ENCODE measurements at places on chromosomes 16 and 17.

GRCh38 chr17:82799591-82799990 is 40.2 kb downstream of the ZNF750 start:
- DNase-seq = no peak

- DNase-seq = no peak
These were observed 16.6 kb upstream of the ATP6V0C start for GRCh38 chr16:2497116-2497630.

DNA sequence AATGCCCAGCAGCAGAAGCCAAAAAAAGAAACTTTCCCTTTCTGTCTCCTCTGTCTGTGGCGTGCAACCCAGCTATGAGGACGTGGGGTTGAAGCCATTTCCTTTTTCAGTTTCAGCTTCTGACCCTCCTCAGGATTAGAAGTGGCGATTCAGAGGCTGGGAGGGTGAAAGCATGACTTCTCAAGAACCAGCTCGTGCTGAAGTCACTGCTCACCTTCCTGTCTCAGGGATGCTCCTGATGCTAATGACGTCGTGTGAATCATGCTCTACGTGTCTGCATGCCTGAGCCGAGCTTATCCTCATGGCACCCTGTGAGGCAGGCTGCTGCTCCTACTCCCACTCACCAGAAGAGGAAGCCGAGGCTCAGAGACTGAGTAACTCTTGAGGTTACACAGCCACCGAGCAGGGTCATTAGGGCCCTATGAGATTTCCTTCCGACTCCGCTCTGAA is 5.7 kb upstream of the LPO start:
- DNase-seq = no peak

DNA sequence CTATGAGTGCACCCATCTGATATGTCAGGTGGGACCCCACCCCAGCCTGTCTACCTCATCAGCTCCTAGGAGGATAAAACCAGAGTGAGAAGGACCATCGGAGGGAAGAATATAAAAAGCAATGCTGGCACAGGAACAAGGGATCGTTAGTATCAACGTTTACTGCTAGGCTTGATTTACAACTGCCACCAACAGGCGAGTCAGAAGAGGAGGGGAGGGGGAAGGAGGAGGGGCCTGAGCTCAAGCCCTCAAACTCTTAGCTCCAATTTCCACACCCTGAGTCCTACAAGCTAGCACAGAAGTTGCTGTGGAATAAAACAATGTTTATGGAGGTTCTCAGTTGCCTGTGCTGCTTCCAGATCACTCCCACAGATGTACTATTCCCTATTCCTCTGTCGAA is 234.5 kb downstream of the C16orf78 start:
- peak; percentile 45 for DNase-seq

GRCh38 chr17:77899498-77899897 is 59.0 kb upstream of the TNRC6C start:
- no peak for DNase-seq

GRCh38 chr17:50675627-50676026 is 32.1 kb downstream of the ANKRD40 start:
- DNase-seq = no peak

DNA sequence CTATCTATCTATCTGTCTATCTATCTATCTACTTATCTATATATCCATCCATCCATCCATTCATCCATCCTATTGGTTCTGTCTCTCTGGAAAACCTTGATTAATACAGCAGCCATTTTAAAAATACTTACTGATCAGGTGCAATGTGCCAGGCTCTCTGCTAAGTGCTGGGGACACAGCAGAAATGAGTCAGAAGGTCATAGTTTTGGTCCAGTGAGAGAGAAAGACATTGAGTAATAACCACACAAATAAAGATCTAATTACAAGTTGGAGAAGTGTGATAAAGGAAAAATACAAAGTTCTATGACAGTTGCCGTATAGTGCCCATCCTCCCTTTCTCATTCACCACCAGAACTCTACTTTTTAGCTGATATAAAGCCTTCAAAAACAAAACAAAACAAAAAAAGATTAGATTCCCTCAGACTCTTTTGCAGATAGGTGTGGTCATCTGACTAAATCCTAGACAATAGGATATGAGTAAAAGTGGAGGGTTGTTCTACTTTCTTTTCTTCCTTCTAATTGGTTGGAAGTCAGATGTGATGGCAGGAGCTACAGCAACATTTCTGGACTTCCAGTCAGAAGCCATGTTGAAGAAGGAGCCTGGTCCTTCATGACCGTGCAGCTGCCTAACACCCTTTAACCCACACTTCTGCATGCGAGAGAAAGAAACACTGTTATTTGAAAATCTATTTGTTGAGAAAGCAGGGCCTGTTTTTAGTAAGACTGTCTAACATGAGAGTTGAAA is 72.0 kb upstream of the TOX3 start:
- DNase-seq = no peak

- no peak for DNase-seq
These were observed 18.2 kb downstream of the PAFAH1B1 start for GRCh38 chr17:2611627-2612026.

DNA sequence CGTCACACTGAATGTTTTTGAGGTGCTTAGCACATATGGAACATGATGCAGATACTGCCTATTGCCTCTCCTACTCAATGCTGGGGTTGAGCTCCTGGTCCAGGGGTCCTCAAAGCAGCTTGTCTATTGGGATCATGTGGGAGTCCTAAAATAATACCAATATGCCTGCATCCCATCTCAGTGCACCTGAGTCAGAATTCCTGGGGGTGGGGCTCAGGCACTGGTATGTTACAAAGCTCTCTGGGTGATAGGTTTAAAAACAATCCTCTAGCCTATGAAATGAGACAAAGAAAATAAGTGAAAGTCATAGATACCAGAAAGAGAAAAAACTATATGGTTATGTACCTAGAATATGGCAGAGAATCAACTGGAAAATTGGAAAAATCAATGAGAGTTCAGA is 156.6 kb upstream of the NLRP1 start:
- DNase-seq = no peak

GRCh38 chr16:29862884-29863668 is at the start of gene CDIPT:
Gene CDIPT (minus strand): TSS chr16:29863226. CDS start chr16:29862857, 369 bp downstream.
- DNase-seq = peak; percentile 93

- no peak for DNase-seq
These were observed 23.5 kb downstream of the MYO19 start for GRCh38 chr17:36511216-36511615.

GRCh38 chr16:75263963-75264445 is 12.6 kb upstream of the BCAR1 start:
- no peak for DNase-seq

- DNase-seq = no peak
These were observed 65.4 kb downstream of the RBFOX3 start for GRCh38 chr17:79545251-79546005.

- peak; percentile 13 for DNase-seq
These were observed 15.9 kb upstream of the FBXO47 start for GRCh38 chr17:38982858-38983746.

DNA sequence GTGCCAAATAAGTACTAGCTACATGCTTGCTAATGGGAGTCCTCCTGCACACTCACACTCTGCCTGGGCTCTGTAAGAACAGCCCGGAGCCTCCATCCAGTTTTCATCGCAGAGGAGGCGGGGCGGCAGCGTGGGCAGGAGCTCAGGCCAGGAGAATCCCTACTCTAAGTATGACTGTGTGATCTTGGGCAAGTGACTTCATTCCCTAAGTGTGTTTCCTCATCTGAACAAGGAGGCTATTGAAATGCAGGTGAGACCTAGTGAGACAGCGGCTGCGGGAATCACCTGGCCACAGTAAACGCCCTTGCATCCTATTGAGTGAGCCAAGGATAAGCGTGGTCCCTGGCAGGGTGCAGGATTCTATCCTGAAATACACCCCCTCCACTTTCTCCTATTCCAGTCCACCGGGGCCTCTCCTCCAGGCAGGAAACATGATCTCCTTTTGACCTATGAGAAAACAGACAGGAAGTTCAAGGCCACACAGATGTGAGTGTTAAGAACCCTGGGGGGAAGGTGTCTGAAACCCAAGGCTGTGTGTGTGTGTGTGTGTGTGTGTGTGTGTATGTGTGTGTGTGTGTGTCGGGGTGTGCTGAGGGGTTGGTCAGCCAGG is 5.2 kb upstream of the RAI1 start:
- no peak for DNase-seq

DNA sequence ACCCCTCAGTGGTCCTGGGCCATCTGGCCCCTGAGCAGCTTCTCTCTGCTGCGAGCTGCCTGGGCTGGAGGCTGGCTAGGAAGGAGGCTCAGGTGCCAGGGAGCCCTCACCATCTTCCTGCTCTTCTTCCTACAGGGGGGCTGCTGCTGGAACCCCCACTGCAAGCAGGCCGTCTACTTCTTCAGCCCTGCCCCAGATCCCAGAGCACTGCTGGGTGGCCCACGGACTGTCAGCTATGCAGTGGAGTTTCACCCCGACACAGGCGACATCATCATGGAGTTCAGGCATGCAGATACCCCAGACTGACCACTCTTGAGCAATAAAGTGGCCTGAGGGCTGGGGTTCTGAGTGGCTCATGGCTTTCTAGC is 46.1 kb downstream of the PRMT7 start:
- DNase-seq = no peak

- peak; percentile 74 for DNase-seq
These were observed 11.0 kb upstream of the DPEP1 start for GRCh38 chr16:89602273-89602951.

DNA sequence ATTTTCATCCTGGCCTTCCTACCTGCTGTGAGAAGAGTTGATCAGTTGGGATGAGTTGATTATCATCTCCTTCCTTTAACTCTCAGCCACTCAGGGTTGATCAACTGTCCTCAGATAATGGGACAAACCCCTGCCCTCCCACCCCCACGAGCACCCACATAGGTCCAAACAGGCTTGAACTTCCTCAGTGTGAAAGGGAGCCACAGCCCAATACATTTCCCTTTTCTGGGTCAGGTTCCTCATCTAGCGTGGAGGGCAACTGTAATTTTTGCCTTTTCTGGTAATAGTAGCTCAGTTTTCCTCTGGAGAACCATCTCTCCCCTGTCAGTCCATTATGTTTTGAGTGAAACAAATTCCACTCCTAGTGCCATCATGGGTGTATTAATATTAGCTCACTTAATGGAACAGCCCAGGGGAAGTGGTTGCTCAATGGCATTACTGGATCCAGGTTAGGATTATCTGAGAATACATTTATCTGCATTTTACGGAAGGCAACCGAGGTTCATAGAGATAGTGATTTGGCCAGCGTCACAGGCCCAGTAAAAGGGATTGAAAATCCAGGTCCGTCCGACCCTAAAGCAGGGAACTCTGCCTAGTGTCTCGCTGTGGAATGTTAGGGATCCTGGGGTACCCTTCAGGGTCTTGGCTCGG is 476 bp upstream of the LPCAT2 start:
- DNase-seq = no peak

GRCh38 chr16:22007509-22008214 is at the start of gene MOSMO:
Gene MOSMO (plus strand): TSS chr16:22008111. CDS start chr16:22008302, 191 bp downstream.
- DNase-seq = no peak

DNA sequence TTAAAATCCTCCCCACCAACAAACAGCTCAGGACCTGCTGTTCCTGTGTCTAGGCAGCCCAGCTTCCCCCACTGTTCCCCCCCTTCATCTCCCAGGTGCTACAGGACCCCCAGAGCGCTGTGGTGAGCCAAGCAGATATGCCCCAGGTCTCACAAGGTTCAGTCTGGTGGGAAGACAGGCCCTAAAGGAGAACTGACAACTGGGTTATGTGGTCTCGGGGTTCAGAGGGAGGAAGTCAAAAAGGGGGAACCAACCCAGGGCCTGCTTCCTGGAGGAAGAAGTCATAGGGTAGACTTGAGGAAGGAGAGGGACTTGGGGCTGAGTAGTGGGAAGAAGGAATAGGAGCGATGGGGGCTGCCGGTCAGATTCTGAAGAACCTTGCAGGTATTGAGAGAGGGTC is 2.6 kb downstream of the RIPOR1 start:
- DNase-seq = no peak

DNA sequence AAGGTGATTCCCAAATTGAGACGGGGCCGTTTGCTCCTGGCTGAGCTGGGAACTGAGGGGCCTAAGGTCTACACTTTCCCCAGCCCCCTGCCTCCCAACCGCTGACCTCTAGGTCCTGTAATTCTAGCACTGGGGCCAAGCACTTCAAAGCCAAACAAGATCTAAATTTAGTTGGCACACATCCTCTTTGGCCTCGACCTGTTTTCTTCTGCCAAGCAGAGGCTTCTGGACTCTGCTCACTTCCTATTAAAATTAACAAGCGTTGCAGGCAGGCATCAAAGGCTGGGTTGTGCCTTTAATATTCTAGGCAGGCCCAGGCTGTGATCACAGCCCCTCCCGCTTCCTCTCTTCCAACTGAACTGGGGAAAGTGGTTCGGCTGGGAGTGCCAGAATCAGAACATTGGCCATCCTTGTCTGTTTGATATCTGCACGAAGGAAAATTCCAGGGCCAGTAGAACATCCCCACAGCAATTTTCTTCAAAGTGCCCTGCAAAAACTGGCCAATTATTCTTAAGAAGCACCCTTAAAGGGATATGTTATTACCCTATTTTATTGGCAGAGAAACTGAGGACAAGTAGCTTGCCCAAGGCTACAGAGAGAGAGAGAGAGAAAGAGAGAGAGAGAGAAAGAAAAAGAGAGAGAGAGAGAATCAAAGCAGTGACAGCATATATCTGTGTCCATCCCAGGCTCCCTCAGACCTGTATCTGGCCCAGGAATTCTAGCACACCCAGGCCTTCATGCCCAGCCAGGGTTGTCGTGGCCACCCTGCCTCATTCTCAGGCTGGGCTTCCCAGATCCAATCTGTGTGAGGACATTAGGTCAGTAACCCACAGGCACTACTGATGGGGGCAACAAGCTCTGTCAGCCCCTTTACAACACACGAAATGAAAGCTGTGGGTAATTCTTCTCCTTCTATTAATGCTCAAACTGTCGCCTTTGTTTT is 12.8 kb upstream of the MT4 start:
- no peak for DNase-seq

GRCh38 chr17:80805032-80805751 is 186.4 kb upstream of the CHMP6 start:
- DNase-seq = no peak

DNA sequence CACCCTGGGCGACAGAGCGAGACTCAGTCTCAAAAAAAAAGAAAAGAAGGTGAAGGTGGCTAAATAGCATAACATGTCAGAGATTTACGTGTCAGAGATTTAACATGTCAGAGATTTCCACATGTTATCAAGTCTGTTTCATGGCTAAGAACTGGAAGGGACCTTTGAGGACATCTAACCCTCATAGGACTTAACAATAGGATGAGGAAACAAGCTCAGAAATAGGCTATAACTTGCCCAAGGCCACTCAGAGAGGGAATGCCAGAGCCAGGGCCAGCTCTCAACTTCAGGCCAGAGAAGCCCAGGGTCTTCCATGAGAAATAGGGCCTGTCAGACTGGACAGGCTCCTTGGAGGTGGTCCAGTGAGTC is 26.8 kb upstream of the ZNF629 start:
- DNase-seq = no peak

- no peak for DNase-seq
These were observed 393 bp downstream of the ANKRD11 start for GRCh38 chr16:89489898-89490438.

DNA sequence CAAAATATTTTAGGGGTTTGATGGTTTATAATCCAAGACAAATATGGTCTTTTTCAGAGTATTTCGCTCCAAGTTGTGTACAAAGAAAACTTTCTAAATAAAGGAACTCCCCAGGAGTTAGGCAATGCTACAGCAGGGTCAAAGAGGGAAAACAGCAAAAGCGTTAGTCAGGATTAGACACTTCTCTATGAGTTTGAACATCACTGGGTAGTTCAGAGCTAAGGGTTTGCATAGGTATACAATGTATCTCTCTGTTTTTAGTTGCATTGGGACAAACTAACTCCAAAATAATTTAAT is 34.8 kb downstream of the FAM20A start:
- DNase-seq = no peak

GRCh38 chr17:72572604-72573491 is 452.0 kb downstream of the SOX9 start:
- no peak for DNase-seq

- DNase-seq = no peak
These were observed 101.4 kb downstream of the RMI2 start for GRCh38 chr16:11446566-11447119.

GRCh38 chr17:73797594-73798110 is 153.4 kb upstream of the SDK2 start:
- DNase-seq = no peak

Data from H1 (cell line).